ENCODE measurements at places on chromosomes 1 and 21. TPM values are rescaled to one million over a fixed set of nuclear protein-coding genes. Genes with fewer than 3 reads are reported as not detected.

OLFM3 gene
- total RNA-seq: not detected

TRAF3IP3 gene
- total RNA-seq: not detected

SLC22A15 gene
- 21.0 TPM for total RNA-seq

CD1D gene
- 3.8 TPM for total RNA-seq

FNDC7 gene
- total RNA-seq: 0.48 TPM
